Heart right ventricle (tissue), 16 donors: ENCODE measurements at places on chromosomes 7 and 10. TPM values are rescaled to one million over a fixed set of nuclear protein-coding genes. Genes with fewer than 3 reads are reported as not detected.

The SLC16A9 gene
- 0.73 TPM for polyA plus RNA-seq

The AGR2 gene
- polyA plus RNA-seq: not detected

The TACC2 gene
- 68.1 TPM for polyA plus RNA-seq

The SLC13A1 gene
- not detected for polyA plus RNA-seq

The SLC13A4 gene
- 2.8 TPM for polyA plus RNA-seq

The GIMAP2 gene
- 5.3 TPM for polyA plus RNA-seq

The FAM237B gene
- not detected for polyA plus RNA-seq

The CPED1 gene
- polyA plus RNA-seq: 4.0 TPM

The SGCE gene
- polyA plus RNA-seq: 11.5 TPM

The CFAP46 gene
- 0.36 TPM for polyA plus RNA-seq

The HOXA7 gene
- 0.04 TPM for polyA plus RNA-seq

The ZSCAN25 gene
- 3.6 TPM for polyA plus RNA-seq

The LEP gene
- 0.13 TPM for polyA plus RNA-seq

The NPFFR1 gene
- not detected for polyA plus RNA-seq

The PILRA gene
- polyA plus RNA-seq: 2.9 TPM

The KIF11 gene
- 0.29 TPM for polyA plus RNA-seq

The SMKR1 gene
- 0.28 TPM for polyA plus RNA-seq

The BBS9 gene
- 4.1 TPM for polyA plus RNA-seq

The RUFY2 gene
- polyA plus RNA-seq: 9.7 TPM

The MRLN gene
- not detected for polyA plus RNA-seq
